Fibroblast of skin of left quadriceps (primary cell): ENCODE measurements at places on chromosomes 1 and 21.
A peak's percentile ranks its signal among the peaks of the same experiment; 100 is the strongest.

DNA sequence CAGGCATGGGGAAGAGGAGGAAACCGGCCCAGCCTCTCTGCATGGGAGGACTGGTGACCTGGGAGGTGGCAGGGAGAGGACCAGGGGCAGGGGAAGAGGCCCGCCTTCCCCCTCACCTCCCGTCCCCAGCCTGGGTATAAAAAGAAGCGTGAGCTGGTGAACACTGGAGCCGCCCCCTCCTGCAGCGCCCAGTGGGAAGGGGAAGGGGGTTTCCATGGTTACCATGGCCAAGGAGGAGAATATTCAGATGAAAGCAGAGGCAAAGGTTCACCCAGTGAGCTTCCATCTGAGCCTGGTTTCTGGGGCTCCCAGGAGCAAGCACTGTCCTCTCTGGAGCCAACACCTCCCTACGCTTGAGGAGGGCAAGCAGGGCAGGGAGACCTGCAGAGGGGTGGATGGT, 54.9 kb downstream of the ACOT7 start:
- DNase-seq = no peak

- no peak for DNase-seq
Measured at GRCh38 chr1:168509875-168510791, 33.7 kb downstream of the XCL2 start.

DNA sequence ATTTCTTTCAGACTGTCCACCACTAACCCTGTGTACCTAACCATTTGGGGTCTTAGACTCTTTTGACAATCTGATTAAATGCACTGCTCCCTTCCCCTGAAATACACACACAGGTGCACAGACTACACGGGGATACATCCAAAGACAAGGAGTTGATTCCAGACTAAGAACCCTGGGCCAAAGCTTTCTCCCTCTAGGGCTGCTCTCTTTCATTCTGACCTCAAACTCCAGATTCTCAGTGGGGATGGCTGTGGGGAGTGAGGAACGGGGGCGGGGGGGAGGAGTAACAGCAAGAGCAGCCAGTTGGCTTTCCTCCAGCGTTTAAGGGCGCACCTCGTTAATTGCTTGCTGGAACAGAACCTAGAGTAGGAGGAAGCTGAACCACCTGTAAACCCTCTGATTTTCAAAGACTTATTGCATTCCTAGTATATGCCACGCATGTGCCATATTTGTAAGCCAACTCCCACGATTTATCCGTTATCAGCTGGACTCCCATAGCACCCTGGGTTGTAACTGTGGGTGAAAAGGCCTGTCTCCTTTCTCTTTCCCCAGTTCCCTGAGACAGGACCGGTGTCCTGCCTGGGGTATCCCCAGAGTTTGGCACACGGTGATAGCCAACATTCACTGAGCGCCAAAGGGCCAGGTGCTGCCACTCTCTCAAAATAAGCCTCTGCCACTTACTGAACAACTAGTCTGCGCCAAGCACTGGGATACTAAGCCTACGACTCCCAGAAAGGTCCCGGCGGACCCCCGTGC, 920 bp downstream of the MTHFR start:
- DNase-seq = no peak

DNA sequence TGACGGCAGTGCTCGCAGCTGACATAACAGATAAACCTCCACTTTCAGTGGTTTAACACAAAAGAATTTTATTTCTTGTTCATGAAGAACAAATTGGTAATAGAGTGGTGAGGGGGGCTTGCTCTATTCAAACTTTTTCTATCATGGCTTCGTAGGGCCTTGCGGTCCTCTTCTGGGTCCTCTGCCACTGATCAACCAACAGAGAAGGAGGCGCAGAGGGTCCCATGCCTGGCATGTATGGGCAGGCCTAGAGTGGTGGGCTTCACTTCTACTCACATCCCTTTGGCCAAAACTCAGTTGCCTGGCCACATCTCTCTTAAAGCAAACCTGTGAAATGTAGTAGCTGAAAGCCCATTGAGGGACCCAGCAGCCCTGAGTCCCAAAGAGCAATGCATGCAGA, 460.5 kb downstream of the SIPA1L2 start:
- no peak for DNase-seq

GRCh38 chr21:45138199-45139002, 64.0 kb downstream of the ADARB1 start:
- peak; percentile 22 for DNase-seq

GRCh38 chr1:173175514-173176145, 31.5 kb downstream of the TNFSF4 start:
- no peak for DNase-seq
